Glutamatergic neuron (in vitro differentiated cells): ENCODE measurements at places on chromosomes 12 and 14. TPM values are rescaled to one million over a fixed set of nuclear protein-coding genes. Genes with fewer than 3 reads are reported as not detected.

DNA sequence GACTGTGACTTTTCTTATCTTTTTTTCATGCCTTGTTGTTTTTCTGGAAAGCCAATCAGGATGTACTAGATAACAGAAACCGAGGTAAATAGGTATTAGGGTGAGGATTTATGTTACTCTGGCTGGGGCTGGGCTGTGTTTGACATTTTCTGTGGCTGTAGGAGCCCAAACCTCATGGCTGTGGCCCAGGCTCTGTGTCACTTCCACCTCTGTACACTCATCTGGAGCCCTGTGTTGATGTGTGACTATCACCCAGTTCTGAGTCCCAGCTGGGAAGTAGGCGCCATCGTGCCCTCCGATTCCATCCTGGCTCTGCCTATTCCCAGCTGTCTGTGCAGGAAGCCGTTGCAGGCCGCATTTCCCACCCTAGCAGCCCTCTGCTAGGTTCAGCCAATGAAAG is 1.6 kb upstream of the HHIPL1 start:
- H3K27me3 ChIP-seq, result peaks cover 10% of the 10 kb centered on the region
- H3K4me1 ChIP-seq, result no peaks in the 10 kb centered on the region
- no peak overlapping the region for H3K4me3 ChIP-seq
- no peaks in the 10 kb centered on the region for H3K36me3 ChIP-seq
- H3K27ac ChIP-seq, result no peak overlapping the region

GRCh38 chr14:79415726-79416125 is 795.6 kb downstream of the DIO2 start:
- H3K27me3 ChIP-seq, result peaks cover 1% of the 10 kb centered on the region
- no peak overlapping the region for H3K27ac ChIP-seq
- H3K4me3 ChIP-seq, result no peak overlapping the region
- DNase-seq, result no peak
- peaks cover 14% of the 10 kb centered on the region for H3K4me1 ChIP-seq

DNA sequence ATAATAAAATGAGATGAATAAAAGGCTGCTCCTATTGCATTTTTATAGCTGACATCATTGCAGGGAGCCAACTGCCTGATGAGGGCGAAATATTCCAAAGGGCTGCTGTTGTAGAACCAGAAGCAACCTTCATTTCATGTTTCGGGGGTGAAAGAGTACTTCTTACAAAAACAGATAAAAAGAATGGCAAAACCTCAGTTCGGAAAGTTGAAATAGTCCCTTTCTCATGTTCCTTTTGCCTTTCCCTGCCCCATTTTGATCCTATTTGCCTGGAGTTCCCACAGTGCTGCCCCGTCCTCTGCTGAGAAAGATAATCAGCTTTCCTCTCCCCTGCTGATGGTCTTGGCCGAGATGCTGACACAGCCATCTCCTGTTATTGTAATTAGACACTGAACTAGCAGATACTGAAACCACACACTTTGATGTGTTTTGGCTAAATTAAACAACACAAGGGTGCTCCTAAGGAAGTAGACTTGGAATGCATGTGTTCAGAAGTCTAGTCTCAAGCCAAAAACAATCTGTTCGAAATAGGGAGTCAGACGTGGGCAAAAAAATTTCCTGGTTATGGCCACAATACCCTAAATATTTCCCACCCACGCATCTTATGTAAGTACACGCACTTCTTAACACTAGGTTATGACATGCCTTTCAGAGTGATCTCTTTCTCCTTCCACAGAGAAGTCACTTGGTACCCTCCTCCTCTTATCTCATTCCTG is 117.2 kb downstream of the PPM1H start:
- peaks cover 2% of the 10 kb centered on the region for H3K27me3 ChIP-seq
- H3K4me1 ChIP-seq, result no peaks in the 10 kb centered on the region
- H3K27ac ChIP-seq, result no peak overlapping the region
- H3K36me3 ChIP-seq, result no peaks in the 10 kb centered on the region

Gene NKX2-1
- total RNA-seq, result not detected

DNA sequence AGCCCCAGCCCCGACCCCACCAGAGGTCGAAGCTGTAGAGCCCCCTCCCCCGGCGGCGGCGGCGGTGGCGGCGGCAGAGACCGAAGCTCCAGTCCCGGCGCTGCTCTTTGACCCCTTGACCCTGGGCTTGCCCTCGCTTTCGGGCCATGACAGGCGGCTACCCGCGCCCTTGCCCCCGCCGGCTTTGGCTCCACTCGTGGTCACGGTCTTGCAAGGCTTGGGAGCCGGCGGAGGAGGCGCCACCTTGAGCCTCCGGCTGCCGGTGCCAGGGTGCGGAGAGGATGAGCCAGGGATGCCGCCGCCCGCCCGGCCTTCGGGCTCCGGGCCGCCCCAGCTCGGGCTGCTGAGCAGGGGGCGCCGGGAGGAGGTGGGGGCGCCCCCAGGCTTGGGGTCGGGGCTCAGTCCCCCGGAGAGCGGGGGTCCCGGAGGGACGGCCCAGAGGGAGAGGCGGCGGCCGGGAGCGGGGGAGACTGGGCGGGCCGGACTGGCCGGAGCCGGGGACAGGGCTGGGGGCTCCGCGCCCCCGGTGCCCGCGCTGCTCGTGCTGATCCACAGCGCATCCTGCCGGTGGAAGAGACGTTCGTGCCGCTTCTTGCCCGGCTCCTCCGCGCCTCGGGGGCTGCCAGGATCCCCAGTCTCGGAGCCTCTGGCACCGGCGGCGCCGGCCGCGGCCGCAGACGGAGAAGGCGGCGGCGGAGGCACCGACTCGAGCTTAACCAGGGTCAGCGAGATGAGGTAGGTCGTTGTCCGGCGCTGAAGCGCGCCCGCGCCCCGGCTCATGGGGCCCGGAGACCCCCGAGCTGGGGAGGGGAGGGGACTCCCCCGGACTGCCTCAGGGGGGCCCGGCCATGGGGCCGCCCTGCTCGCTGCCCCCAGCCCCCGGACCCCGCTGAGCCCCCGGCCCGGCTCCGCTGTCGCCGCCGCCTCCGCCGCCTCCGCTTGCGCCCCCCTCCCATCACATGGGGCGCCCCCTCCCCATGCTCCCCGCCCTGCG is 778 bp downstream of the AGAP2 start:
- no peak overlapping the region for H3K27ac ChIP-seq
- H3K36me3 ChIP-seq, result peaks cover 10% of the 10 kb centered on the region
- H3K4me3 ChIP-seq, result no peak overlapping the region
- H3K27me3 ChIP-seq, result peaks cover 29% of the 10 kb centered on the region
- DNase-seq, result peak; percentile 71

Gene BLTP3B
- 25.7 TPM for total RNA-seq

DNA sequence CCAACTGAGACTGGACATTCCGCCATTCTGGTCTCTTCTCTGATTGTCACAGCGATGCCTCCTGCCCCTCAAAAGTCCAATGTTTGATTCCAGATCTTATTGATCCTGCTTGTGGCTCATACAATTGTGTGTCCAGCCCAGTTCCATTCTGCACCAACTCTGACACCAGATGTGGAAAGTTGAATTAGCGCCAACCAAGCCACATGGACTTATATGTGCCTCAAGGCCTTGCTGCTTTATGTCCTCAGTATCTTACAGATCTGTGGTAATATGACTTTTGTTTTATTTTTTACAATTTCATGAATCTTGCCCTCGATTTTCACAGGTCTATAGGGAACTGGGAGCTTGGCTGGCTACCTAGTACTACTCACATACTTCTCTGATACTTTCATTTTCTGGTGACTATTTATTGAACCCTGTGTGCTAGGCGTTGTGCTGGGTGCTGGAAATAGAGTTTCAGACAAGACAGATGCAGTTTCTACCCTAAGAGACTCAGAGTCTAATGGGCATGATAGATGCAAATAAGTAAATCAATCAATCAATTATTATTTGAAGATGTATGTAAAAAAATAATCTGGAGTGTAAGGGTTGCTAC is 472.0 kb downstream of the TMTC2 start:
- H3K4me3 ChIP-seq, result no peak overlapping the region
- H3K27me3 ChIP-seq, result no peaks in the 10 kb centered on the region
- H3K4me1 ChIP-seq, result no peaks in the 10 kb centered on the region

Gene KIF26A
- total RNA-seq, result 5.9 TPM

- no peaks in the 10 kb centered on the region for H3K27me3 ChIP-seq
- H3K27ac ChIP-seq, result no peak overlapping the region
- no peak for DNase-seq
- H3K4me1 ChIP-seq, result no peaks in the 10 kb centered on the region
- H3K4me3 ChIP-seq, result no peak overlapping the region
These were observed 52.8 kb downstream of the KCNK13 start for GRCh38 chr14:90114554-90114953.

DNA sequence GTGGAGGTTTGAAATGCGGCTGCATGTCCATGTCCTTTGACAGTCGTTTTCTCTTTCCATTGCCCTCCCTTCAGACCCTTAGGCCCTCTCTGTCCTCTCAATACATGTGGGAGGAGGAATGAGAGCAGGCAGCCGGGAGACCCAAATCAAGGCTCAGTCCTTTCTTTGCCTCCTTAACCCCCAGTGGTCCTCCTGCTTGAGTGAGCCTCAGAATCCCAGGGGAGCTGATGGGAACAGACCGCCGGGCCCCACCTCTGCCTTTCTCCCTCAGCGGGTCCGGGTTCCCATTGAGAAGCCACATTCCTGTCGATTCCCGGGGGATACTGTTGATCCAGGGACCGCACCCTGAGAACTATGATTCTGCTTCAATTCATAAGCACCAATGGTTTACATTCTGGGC is 77.9 kb upstream of the RFLNA start:
- no peak for DNase-seq
- peaks cover 9% of the 10 kb centered on the region for H3K4me1 ChIP-seq
- H3K4me3 ChIP-seq, result no peak overlapping the region
- no peak overlapping the region for H3K27ac ChIP-seq
- peaks cover 28% of the 10 kb centered on the region for H3K36me3 ChIP-seq

DNA sequence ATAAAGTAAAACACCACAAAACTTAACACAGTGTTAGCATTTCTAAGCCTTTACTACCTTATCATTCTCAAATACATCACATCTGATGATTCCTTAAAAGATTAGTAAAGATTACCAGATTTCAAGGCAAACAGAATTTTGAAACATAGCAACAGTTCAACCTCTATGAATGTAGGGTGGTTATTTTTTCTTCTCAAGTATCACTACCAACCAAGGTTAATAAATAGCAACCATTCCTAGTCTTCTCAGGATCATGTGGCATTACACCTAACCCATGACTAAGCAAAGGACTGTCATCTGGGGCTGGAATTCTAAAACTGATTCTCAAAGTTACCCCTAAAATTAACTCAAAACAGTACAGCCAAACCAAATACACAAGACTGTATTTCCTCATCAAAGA is 39.4 kb upstream of the CSRNP2 start:
- H3K4me1 ChIP-seq, result peaks cover 3% of the 10 kb centered on the region
- H3K27ac ChIP-seq, result no peak overlapping the region
- no peaks in the 10 kb centered on the region for H3K36me3 ChIP-seq
- H3K4me3 ChIP-seq, result no peak overlapping the region
- H3K27me3 ChIP-seq, result no peaks in the 10 kb centered on the region

Gene STXBP6
- total RNA-seq, result 0.49 TPM

GRCh38 chr14:105010106-105010505 is 10.8 kb downstream of the CDCA4 start:
- DNase-seq, result no peak
- no peaks in the 10 kb centered on the region for H3K36me3 ChIP-seq
- H3K4me3 ChIP-seq, result no peak overlapping the region
- peaks cover 49% of the 10 kb centered on the region for H3K4me1 ChIP-seq
- H3K27ac ChIP-seq, result no peak overlapping the region

DNA sequence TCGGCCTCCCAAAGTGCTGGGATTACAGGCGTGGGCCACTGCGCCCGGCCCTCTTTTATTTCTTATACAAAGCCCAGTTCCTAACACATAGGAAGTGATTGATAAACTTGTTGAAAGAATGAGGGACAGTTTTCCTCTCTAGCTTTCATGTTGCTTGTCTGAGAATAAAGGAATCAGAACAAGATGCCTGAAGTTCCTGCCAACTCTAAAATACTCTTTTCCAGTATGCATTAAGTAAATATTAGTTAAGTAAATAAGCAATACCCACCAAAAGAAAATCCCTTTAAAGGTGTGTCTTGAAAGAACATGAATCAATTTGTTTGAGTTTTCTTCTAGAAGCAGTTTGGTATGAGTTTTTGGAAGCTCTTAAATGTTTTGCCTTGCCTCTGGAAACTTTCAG is 24.4 kb upstream of the CD27 start:
- peaks cover 3% of the 10 kb centered on the region for H3K27me3 ChIP-seq
- H3K27ac ChIP-seq, result no peak overlapping the region
- H3K36me3 ChIP-seq, result peaks cover 7% of the 10 kb centered on the region
- H3K4me3 ChIP-seq, result no peak overlapping the region
- H3K4me1 ChIP-seq, result no peaks in the 10 kb centered on the region

DNA sequence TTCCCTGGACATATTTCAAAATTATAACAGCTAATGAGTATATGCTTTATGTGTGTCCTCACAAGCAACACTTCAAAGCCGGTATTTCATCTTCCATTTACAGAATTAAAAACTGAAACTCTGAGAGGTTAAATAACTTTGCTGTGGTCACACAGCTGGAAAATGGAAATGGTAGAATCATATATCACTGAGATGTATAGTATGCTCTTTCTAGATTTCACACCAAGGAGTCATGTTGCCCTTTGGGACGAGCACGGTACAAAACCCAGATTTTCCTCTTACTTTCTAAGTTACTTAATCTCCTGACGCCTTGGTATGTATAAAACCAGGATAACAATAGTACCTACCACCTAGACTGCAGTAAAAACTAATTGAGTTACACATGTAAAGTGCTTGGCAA is 152.6 kb upstream of the GRIP1 start:
- no peaks in the 10 kb centered on the region for H3K4me1 ChIP-seq
- no peak for DNase-seq
- no peaks in the 10 kb centered on the region for H3K36me3 ChIP-seq
- H3K27ac ChIP-seq, result no peak overlapping the region
- H3K27me3 ChIP-seq, result no peaks in the 10 kb centered on the region
- H3K4me3 ChIP-seq, result no peak overlapping the region

DNA sequence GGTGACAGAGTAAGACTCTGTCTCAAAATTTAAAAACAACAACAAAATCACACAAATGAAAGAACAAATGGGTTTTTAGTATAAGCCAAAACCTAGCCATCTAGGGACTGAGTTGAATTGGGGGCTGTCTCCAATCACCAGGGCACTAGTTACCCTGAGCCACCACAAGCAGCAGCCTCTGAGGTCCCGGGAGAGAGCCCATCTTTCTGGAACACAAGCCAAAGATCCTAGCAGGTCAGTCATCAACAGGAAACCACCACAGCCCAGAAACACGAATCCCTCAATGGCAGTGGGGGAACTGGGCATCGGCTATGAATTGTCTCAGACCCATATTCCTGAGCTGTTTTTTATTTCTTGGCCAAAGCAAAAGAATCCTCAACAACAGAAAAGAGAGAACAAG is 75.3 kb downstream of the KDM2B start:
- H3K27me3 ChIP-seq, result peaks cover 4% of the 10 kb centered on the region
- H3K4me3 ChIP-seq, result no peak overlapping the region
- DNase-seq, result no peak
- H3K36me3 ChIP-seq, result no peaks in the 10 kb centered on the region
- no peak overlapping the region for H3K27ac ChIP-seq

GRCh38 chr12:66032739-66033138 is 97.8 kb downstream of the LLPH start:
- H3K27me3 ChIP-seq, result no peaks in the 10 kb centered on the region
- H3K27ac ChIP-seq, result no peak overlapping the region
- H3K4me1 ChIP-seq, result no peaks in the 10 kb centered on the region
- no peak overlapping the region for H3K4me3 ChIP-seq

Gene PTGER2
- not detected for total RNA-seq
